ENCODE measurements at places on chromosomes 1 and 21.

DNA sequence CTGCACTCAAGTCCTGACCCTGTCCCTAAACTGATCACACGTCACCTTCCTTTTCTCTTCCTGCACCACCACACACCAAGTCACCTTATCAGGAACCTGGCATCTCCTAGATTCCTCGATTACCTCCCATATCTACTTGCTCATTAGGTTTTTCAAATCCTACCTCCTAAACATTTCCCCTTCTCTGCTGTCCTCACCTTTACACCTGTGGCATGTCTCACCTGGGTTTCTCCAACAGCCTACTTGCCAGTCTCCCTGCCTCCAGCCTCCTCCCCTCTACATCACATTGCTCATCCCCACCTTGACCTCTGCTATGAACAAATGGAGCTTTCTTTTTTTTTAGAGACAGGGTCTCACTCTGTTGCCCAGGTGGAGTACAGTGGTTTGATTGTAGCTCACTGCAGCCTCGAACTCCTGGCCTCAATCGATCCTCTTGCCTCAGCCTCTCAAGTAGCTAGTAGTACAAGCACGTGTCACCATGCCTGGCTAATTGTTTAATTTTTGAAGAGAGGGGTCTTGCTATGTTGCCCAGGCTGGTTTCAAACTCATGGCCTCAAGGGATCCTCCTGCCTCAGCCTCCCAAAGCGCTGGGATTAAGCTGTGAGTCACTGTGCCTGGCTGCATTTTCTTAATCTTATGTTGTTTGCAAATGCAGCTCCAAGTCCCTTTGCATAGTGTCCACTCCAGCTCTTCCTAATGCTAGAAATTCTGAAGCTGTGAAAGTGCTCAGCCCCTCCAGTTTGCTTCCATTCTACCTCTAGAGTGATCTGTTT, 6.3 kb downstream of the IGSF9 start:
- DNase-seq: no peak

DNA sequence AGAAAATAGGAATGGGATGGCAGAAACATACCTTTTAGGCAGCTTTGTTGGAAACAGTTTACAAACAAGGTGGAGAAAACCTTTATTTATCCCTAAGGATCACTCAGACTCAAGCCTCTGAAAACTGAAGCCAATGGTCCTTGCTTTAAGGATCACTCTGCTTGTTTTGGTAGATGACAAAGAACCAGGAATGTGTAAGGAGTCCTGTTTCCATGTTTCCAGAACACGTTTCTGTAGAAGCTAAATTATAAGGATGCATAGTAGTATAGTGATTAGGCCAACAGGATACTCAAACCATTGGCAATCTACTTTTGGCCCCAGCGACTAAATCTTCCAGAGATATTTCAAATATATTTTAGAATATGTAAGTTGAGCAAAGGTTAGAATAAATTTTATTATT, 149.1 kb upstream of the HP1BP3 start:
- no peak for DNase-seq

DNA sequence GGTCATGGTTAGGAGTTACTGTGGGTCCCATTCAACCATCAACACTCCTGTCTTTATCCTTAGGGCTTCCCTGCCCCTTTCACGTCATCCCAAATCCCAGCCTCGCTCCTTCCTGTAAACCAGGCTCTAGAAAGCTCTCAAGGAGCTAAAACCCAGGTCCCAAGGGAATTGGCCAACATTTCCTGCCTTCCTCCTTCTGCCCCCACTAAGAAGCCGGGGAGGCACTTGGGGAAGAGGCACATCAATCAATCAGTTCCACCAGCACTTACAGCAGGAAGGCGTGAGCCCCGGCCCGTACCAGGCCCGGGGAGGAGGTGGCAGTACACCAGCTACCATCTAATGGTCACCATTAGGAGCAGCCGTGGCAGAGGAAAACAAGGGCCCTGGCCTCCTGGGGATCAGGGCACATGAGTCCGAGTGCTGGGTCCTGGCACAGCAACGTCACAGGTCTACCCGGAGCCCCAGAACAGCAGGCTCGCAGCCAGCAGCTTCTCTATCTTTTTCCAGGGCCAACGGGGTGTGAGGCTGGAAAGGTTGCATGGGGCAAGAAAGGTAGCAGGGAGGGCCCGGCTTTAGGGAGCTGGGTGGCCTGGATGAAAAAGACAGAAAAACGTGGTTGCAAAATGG, 108.6 kb downstream of the CASZ1 start:
- no peak for DNase-seq

GRCh38 chr1:232012773-232013386, 386.3 kb downstream of the DISC1 start:
- no peak for DNase-seq

- DNase-seq: no peak
Observed at GRCh38 chr1:84376000-84376910, 22.0 kb upstream of the DNASE2B start.

DNA sequence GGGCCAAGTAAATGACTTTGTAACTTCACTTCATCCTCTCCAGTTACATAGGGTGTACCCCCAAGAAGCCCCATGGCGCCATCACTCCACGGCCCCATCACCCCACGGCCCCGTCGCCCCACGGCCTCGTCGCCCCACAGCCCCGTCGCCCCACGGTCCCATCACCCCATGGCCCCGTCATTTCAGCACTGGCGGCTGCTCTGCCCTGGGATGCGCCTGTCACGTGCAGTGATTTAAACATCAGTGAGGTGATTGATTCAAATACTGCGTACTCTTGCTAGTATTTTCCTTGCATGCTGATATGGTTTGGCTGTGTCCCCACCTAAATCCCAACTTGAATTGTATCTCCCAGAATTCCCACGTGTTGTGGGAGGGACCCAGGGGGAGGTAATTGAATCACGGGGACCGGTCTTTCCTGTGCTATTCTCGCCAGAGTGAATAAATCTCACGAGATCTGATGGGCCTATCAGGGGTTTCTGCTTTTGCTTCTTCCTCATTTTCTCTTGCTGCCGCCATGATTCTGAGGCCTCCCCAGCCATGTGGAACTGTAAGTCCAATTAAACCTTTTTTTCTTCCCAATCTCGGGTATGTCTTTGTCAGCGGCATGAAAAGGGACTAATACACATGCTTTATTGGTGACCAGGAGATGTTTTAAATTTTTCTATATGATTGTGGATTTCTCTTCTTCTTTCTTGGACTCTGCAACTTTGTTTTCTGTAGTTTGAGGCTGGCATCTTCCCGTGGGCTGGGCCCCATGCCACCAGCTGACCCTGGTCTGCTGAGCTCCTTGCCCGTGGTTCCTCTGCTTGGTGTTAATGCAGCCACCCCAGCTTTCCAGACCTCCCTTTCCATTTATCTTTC, 50.1 kb upstream of the PCBP3 start:
- DNase-seq: no peak

- DNase-seq: no peak
Observed at GRCh38 chr1:224170748-224171478, 12.1 kb upstream of the DEGS1 start.

DNA sequence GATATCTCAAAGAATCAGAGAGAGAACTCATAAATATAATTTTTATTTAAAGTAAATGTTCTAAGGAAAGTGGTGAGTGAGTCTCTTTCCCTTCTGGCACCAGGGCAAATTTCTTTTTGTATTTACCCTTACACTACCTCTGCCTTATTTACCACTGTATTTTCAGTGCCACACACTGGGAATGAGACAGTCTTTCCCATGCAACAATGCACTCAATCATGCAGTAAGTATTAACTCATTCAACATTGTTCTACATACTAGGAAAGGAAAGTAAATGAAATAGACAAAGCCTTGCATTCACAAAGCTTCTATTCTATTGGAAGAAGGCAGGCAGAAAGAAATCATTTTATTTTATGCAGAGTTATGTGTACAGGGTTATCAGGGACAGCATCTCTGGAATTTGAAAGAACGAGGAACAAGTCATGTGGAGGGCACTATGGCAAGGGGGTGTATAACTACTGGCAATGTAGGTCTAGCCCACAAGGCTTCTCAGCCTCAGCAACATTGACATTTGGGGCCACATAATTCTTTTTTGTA, 129.8 kb upstream of the PRDX6 start:
- no peak for DNase-seq

DNA sequence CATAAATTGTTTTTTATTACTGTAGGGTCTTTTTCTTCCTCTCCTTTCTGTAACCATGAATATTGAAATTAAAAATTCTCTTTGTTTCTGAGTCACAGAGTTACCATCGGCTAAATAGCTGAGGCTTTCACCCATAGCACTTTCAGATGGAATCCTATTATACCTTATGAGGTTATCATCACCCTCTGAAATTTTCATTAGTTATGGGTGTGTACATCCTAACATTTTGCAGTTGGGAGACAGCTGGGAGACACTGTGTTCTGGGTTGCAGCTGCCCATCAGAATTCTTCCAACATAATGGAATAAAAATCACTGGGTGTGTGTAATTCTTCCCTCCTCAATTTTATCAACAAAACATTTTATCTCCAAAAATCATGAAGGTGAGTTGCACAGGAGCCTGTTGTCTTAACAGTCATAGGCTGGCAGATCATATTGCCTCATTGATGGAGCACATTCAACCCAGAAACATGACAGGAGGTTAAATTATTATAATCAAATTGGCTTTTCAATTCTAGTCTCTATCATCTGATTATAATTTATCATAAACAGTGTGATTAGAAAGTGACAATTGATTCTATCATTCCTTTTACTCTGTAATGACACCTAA, 17.4 kb downstream of the CYYR1 start:
- no peak for DNase-seq

GRCh38 chr1:154810571-154810970, 59.5 kb downstream of the KCNN3 start:
- no peak for DNase-seq

GRCh38 chr1:45473302-45473701, 17.7 kb downstream of the TESK2 start:
- DNase-seq: no peak

DNA sequence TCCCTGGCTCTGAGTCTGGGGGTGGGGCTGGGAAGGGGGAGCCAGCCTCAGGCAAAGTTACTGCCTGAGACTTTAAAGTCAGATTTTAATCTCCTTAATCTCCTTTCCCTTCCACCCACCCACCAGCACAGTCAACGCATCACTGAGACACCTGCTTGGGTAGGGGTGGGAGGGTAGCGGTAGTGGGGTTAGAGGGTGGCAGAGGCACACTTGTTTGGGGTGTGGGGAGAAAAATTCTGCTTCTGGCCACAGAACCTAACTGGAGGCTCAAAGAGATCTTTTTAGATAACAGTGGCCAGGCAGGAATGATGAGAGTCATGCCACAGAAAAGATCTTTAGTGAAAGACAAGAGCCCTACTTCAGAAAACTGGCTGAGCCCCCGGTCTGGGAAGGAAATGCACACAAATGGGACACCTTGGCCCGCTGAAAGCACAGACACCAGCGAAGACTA, 44.1 kb downstream of the CD247 start:
- no peak for DNase-seq

GRCh38 chr1:78586572-78586971, 33.7 kb upstream of the IFI44L start:
- no peak for DNase-seq

DNA sequence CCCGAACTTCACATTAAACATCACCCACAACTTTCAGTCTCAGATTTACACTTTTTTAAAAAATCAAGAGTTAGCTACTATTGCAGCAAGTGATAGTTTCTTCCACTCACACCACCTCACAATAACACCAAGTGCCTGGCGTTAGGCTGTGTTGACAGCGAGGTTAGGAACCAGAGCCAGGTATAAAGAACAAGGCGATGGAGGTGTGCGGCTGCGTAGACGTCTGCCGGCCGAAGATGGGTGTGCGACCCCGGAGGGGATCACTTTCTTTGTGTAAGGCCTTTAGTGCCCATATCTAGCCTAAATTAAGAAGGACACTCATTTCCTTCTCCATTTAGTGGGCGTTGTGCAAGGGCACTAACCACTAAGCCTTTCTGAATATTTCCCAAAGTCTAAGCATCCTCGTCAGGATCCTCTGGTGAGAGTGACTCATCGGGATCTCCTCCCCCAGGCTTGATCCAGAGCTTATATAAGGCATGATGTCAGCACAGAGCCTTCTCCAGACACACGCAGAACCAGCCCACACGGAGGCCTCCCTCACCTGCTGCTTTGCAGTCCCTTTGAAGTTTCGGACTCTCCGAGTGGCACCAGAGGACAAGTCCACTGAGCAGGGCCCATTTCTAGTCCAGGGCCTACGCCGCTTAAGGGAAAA, 11.8 kb downstream of the NHLH2 start:
- DNase-seq: no peak

DNA sequence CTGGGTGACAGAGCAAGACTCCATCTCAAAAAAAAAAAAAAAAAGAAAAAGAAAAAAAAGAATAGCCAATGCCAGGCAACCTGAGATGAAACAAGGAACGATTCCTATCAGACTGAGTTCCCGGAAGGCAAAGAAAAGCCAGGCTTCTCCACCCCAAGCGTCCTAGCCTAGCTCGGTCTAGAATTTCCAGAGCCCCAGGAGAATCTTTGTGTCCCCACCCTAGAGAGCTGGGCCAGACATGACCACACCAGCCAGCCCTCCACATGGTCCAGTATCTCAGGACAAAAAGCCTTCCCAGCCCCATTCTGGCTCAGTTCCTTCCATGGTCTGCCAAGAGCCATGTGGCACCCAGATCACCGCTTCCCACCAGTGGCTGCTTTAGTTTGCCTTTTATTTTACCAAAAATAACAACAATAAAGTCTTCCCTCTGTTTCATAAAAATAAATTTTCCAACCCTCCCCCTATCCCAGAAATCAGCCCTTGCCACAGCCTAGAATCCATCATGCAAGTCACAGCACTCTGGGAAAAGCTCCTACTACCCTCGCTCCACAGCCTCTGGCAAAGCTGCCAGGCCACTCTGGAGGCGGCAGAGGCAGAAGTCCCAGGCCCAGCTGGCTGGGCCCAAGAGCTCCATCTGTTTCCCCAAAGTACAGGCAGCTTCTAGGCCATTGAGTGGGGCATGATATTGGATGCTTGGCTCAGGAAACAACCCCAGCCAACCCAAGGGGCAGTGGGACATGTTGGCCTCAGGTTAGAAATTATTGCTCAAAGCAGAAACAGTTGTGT, 3.5 kb upstream of the MKNK1 start:
- no peak for DNase-seq

GRCh38 chr1:62038594-62039284, 155.9 kb upstream of the L1TD1 start:
- DNase-seq: no peak

DNA sequence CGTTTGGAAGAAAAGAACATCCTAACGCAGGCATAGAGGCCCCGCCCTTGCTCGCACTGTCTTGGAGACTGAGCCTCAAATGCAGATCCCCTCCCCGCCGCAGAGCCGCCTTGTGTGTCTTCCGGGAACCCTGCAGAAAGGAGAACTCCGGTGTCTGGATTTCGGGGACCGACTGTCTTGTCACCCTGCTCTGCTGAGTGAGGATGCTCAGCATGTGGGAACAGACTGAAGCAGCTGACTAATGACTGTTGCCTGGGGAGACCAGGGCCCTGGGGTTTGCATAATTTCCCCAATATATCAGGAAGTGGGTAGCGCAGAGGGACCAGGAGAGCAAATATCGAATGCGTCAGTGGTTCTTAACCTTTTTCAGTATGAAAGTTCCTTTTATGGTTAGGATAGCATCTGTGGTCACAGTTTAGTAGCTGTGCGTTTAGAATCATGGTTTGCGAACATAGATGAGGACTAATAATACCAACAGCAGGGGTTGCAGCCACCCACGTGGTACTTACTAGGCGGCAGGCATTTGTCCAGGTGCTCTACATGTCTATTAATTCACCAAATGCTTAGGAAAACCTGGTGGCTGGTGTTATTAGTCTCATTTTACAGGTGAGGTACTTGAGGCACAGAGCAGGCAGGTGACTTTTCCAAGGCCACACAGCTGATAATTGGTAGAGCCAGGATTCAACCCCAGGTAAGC, 14.3 kb downstream of the GPR137B start:
- no peak for DNase-seq

Data from stimulated activated CD8-positive, alpha-beta memory T cell treated with anti-CD3 and anti-CD28 coated beads, Interleukin-12 subunit alpha, Interleukin-12 subunit beta, amount 100 ng/mL, for 1 hour (primary cell).